Activated T-helper 1 cell treated with anti-CD3 and anti-CD28 coated beads, Interleukin-2, amount 50 U/mL, for 16 hours (primary cell): ENCODE measurements at places on chromosomes 12 and 14.

DNA sequence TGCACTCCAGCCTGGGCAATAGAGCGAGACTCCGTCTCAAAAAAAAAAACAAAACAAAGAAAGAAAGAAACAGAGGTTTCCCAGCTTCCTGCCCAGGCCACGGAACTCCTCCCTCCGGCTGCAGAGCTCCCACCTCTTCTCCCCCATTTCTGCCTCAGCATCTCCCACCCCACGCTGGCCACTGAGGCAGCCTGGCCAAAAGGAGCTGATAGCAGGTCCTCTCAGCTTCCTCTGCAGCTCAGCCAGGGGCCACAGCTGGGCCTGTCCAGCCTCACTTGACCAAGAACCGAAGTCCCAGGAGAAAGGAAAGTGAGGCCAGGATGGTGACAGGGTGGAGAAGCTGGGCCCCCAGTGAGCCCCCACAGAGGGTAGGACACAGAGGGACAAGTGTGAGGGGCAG, 33.4 kb upstream of the CD9 start:
- DNase-seq, result no peak

- DNase-seq, result no peak
Measured at GRCh38 chr12:88860851-88861250, 280.6 kb upstream of the KITLG start.

GRCh38 chr14:44928793-44929192, 33.0 kb downstream of the KLHL28 start:
- no peak for DNase-seq

GRCh38 chr14:74360163-74360562, 11.9 kb downstream of the VRTN start:
- DNase-seq, result no peak

GRCh38 chr12:34388636-34389377, 366.5 kb downstream of the ALG10 start:
- DNase-seq, result no peak

GRCh38 chr14:85873006-85873405, 343.1 kb downstream of the FLRT2 start:
- no peak for DNase-seq

DNA sequence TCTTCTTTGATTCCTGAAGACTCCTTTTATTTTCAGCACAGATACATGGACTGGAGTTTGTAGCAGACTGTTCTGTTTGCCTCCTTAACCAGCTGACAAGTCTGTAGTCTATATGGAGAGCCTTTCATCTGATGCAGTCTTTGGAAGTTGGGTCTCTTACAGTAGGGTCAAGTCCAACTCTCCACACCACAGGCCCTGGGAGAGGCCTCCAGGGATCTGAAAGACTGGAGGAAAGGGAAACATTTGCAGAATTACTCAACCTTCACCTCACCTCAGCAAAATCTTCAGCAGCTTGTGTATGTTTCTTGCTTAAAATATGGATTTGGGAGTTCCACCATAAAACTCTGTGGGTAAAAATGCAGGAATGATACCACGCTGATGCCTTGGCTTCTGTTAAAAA, 188.4 kb downstream of the MSRB3 start:
- no peak for DNase-seq
